Activated CD4-positive, alpha-beta T cell treated with anti-CD3 and anti-CD28 coated beads, Interleukin-2, amount 10 ng/mL, durations not matched to agents 24 days and 14 days (primary cell): ENCODE measurements at places on chromosomes 16 and 17. TPM values are rescaled to one million over a fixed set of nuclear protein-coding genes. Genes with fewer than 3 reads are reported as not detected.

CNGB1 gene
- not detected in 2 replicates for total RNA-seq

CMTM2 gene
- 0.51 and 0.95 TPM in 2 replicates for total RNA-seq

TRIM72 gene
- 0.05 and 0.09 TPM in 2 replicates for total RNA-seq

FBXL19 gene
- total RNA-seq: 35.9 and 36.5 TPM in 2 replicates

PRAC2 gene
- not detected in 2 replicates for total RNA-seq

KCNG4 gene
- not detected in 2 replicates for total RNA-seq

C16orf95 gene
- total RNA-seq: 10.9 and 11.1 TPM in 2 replicates

EXOC3L1 gene
- total RNA-seq: 0.12 TPM in 1 of 2 replicates, not detected in the other

CHST4 gene
- total RNA-seq: not detected in 2 replicates

TMIGD1 gene
- total RNA-seq: not detected in 2 replicates

ALOXE3 gene
- not detected in 2 replicates for total RNA-seq

IRX3 gene
- 0.43 and 1.4 TPM in 2 replicates for total RNA-seq

NEK8 gene
- 5.5 and 6.1 TPM in 2 replicates for total RNA-seq

ABR gene
- 58.9 and 66.4 TPM in 2 replicates for total RNA-seq

CCNF gene
- 44.7 and 45.7 TPM in 2 replicates for total RNA-seq

UNC45B gene
- total RNA-seq: not detected in 2 replicates

VAMP2 gene
- total RNA-seq: 45.1 and 49.6 TPM in 2 replicates

CCL1 gene
- total RNA-seq: 105 and 111 TPM in 2 replicates

TEDC2 gene
- 40.7 and 41.7 TPM in 2 replicates for total RNA-seq

NPIPA5 gene
- total RNA-seq: 11.8 and 12.9 TPM in 2 replicates

GAS7 gene
- 0.21 and 0.26 TPM in 2 replicates for total RNA-seq

KRTAP3-2 gene
- total RNA-seq: not detected in 2 replicates

CDH11 gene
- not detected in 2 replicates for total RNA-seq

TNS4 gene
- total RNA-seq: 13.1 and 16.8 TPM in 2 replicates

C1QTNF8 gene
- total RNA-seq: not detected in 2 replicates

ITGAL gene
- total RNA-seq: 264 and 267 TPM in 2 replicates

GP2 gene
- not detected in 2 replicates for total RNA-seq

NTN1 gene
- total RNA-seq: 0.43 and 0.51 TPM in 2 replicates

HSPB9 gene
- total RNA-seq: not detected in 2 replicates

KRT27 gene
- total RNA-seq: not detected in 2 replicates

CCT6B gene
- 0.40 and 1.3 TPM in 2 replicates for total RNA-seq
